ENCODE measurements at places on chromosomes 7 and 10.

- peak; percentile 38 for DNase-seq
These were observed 378.8 kb upstream of the C7orf33 start for GRCh38 chr7:148211740-148212151.

DNA sequence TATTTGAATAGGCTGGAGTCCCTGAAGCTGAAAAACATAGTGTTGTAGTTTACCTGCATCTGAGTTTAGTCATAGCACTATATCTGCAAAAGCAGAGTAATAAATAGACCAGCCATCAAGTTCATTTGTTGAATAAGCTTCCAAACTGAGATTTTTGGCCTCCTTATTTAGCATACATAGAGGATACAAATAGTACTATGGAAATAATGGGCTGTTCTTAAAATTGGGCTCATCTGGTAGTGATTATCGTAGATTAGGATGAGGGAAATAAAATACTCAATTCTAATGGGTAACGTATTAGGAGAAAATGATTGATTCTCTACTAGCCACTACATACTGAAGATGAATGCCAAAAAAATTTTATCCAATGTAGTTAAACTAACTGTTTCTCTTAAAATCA lies 41.4 kb upstream of the TMEM196 start:
- no peak for DNase-seq

GRCh38 chr7:131956864-131957263 lies 400.4 kb upstream of the PODXL start:
- DNase-seq, result no peak

- DNase-seq, result peak; percentile 45
These were observed 45.5 kb upstream of the TARP start for GRCh38 chr7:38318803-38319416.

DNA sequence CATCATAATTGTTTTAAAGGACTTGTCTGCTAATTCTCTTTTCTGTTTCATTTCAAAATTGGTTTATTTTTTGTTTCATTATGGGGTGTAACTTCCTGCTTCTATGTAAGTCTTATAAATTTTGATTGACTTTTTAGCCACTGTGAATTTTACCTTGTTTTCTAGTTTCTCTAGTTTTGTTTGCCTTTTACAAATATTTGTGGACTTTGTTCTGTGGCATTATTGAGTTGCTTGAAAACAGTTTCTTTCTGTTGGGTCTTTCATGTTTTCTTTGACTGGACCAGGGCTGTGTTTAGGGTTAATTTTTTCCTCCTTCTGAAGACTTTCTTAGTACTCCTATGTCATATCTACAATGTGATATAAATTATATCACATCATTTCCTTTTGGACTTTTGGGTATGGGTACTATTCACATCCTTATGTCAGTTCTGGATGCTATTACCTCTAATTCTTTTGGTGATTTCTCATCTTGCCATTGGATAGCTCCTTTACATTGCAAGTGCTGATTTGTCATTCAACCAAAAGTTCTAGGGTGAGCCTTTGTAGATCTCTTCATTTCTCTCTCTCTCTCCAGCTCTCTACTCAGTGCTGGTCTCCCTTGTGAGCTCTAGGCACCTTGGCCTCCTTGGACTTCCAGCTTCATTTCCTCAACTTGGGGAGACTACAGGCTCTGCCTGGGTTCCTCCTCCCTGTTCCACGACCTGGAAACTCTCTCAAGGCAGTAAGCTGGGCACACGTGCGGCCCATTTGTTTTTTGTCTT lies 36.9 kb downstream of the MLLT10 start:
- no peak for DNase-seq

DNA sequence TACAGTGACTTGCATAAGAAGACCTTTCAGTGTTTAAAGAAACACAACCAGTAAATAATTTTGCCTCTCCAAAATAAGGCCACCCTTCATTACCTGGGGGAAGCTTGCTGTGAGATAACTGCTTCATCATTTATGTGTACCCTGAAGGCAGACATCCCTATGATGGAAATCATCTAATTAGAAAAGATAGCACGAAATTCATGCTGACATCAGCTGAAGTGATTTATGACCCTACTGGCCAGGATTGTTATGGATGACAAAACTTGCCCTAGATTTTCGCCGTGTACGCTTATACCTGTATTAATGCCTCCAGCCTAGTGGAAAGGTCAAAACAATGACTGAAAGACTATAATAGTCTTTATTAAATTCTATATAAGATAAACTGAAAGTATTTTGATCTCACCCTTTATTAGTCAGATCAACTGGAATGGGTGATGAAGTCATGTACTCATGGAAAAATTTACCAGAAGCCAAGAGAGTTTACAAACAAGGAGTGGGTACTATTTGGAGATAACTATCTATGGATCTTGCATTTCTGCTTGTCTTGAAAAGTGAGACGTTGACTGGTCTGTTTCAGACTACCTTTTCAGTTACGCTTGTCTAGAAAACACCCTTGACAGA lies 114.2 kb downstream of the PPP1R3A start:
- DNase-seq, result no peak

DNA sequence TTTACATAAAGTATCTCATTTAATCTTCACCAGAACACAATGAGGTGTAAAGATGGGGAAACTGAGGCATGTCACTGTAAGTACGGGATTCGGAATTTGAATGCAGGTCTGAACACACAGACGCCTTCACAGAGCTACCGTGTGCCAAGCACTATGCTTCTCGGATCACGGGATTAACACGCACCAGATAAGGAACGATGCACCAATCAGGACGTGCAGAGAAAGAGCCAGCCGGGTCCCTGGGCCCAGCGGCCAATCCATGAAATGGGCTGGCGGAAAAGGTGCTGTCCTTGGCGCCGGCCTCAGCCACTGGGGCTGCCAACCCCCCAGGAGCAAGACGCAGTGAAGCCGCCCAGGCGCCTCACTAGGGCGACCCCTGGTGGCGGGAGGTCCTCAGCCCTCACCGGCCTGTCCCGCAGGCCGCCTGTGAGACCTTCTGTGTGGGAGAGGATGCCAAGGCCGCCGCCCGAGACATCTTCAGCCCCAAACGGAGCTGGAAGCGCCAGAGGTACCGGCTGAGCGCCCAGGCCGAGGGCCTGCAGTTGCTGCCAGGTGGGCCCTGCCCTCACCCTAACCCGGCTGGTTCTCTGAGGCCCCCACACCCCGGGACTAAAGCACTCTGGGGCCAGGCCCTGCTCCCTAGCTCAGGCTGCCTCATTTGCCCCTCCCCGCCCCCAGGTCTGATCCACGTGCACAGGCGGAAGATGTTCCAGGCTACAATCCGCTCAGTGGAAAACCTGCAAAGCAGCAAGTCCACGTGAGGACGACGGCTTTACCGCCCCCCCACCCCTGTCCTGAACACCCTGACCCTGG lies 15.6 kb downstream of the ATG9B start:
- DNase-seq, result no peak

DNA sequence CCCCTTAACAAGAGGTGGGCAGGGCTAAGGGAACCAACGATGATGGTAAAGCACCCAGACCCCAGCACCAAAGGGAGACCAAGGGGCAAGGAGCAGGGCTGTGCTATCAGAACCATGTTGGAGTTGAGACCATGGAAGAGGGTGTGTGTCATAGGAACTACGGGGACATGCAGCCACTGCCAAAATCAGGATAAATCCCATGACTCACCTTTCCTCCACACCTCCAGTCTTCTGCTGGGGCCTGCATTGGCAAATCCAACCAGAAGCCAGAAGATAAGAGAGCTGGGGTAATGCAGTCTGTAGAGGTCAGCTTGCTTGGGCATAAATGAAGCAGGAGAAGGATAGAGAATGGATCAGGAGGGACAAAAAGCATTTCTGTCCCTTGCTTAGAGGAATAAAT lies 42.7 kb upstream of the SMARCD3 start:
- no peak for DNase-seq

GRCh38 chr7:151157645-151158329 lies 9.7 kb downstream of the GBX1 start:
- DNase-seq, result no peak
